Endodermal cell (in vitro differentiated cells): ENCODE measurements at places on chromosomes 16 and 17. TPM values are rescaled to one million over a fixed set of nuclear protein-coding genes. Genes with fewer than 3 reads are reported as not detected.

CSNK2A2 gene
- total RNA-seq: 109 to 114 TPM (median 114 TPM) in 3 replicates

RND2 gene
- total RNA-seq: 55.5 and 56.2 TPM in 2 replicates

HAS3 gene
- total RNA-seq: 4.1 and 4.7 TPM in 2 replicates

NTN3 gene
- total RNA-seq: 0.62 to 1.6 TPM (median 0.63 TPM) in 3 replicates

NPIPA2 gene
- 11.0 and 11.9 TPM in 2 replicates for total RNA-seq

SRSF2 gene
- 307 and 323 TPM in 2 replicates for total RNA-seq

NOG gene
- total RNA-seq: 2.0 to 22.3 TPM (median 2.3 TPM) in 3 replicates

CCL8 gene
- total RNA-seq: not detected in 2 replicates

KRTAP4-3 gene
- not detected in 2 replicates for total RNA-seq

HCRT gene
- total RNA-seq: not detected in 2 replicates

MVD gene
- 75.4 and 81.4 TPM in 2 replicates for total RNA-seq

CPNE7 gene
- 1.5 to 2.3 TPM (median 1.7 TPM) in 3 replicates for total RNA-seq

EEF2K gene
- 15.1 to 16.1 TPM (median 15.8 TPM) in 3 replicates for total RNA-seq

RUNDC3A gene
- 1.0 and 1.1 TPM in 2 replicates for total RNA-seq

SPNS2 gene
- 1.2 TPM in 1 of 3 replicates, not detected in the others for total RNA-seq

HS3ST2 gene
- 0.18 and 0.32 TPM in 2 replicates for total RNA-seq

ZFPM1 gene
- 11.6 to 21.5 TPM (median 21.0 TPM) in 3 replicates for total RNA-seq

MYL4 gene
- total RNA-seq: 15.5 to 19.5 TPM (median 17.0 TPM) in 3 replicates

ARMC7 gene
- total RNA-seq: 26.6 and 27.7 TPM in 2 replicates

ADAMTS18 gene
- 6.4 to 7.9 TPM (median 7.3 TPM) in 3 replicates for total RNA-seq

SLC13A2 gene
- not detected in 3 replicates for total RNA-seq

ABCC12 gene
- 0.35 and 1.1 TPM in 2 replicates for total RNA-seq

ATP2A1 gene
- total RNA-seq: 3.8 and 4.7 TPM in 2 replicates

CACNG1 gene
- not detected in 2 replicates for total RNA-seq

TPSAB1 gene
- not detected in 3 replicates for total RNA-seq

KRTAP9-2 gene
- total RNA-seq: not detected in 3 replicates

AOC3 gene
- total RNA-seq: 1.9 to 3.0 TPM (median 2.0 TPM) in 3 replicates

CCDC200 gene
- not detected in 3 replicates for total RNA-seq

WSCD1 gene
- 6.5 and 10.5 TPM in 2 replicates for total RNA-seq

TUBD1 gene
- 12.7 to 24.1 TPM (median 20.2 TPM) in 3 replicates for total RNA-seq

RASL10B gene
- 19.2 to 33.2 TPM (median 31.9 TPM) in 3 replicates for total RNA-seq

TRIM65 gene
- total RNA-seq: 27.4 and 27.8 TPM in 2 replicates

MILR1 gene
- not detected in 2 replicates for total RNA-seq

ZNF469 gene
- total RNA-seq: 4.7 to 5.2 TPM (median 5.1 TPM) in 3 replicates

GAS2L2 gene
- total RNA-seq: 0.17 TPM in 1 of 3 replicates, not detected in the others

UMOD gene
- total RNA-seq: not detected in 3 replicates

C16orf92 gene
- not detected in 3 replicates for total RNA-seq

PARN gene
- total RNA-seq: 36.9 to 45.7 TPM (median 41.5 TPM) in 3 replicates

OR1A1 gene
- not detected in 2 replicates for total RNA-seq

ADCY7 gene
- total RNA-seq: 21.7 to 39.7 TPM (median 37.2 TPM) in 3 replicates

TCAP gene
- total RNA-seq: 1.4 to 2.3 TPM (median 1.9 TPM) in 3 replicates

TPSG1 gene
- total RNA-seq: not detected in 3 replicates

NFE2L1 gene
- 118 and 122 TPM in 2 replicates for total RNA-seq

DNAH3 gene
- 0.36 and 0.40 TPM in 2 replicates for total RNA-seq

KRTAP9-8 gene
- not detected in 3 replicates for total RNA-seq

TMEM92 gene
- total RNA-seq: 34.8 and 35.8 TPM in 2 replicates

TMC6 gene
- total RNA-seq: 127 and 149 TPM in 2 replicates

CDYL2 gene
- 12.7 and 12.8 TPM in 2 replicates for total RNA-seq

AOC2 gene
- total RNA-seq: 2.8 and 3.8 TPM in 2 replicates

TEKT3 gene
- 0.75 to 2.4 TPM (median 1.1 TPM) in 3 replicates for total RNA-seq

KLHL36 gene
- total RNA-seq: 38.8 and 44.2 TPM in 2 replicates

TNFSF13 gene
- total RNA-seq: 3.0 to 4.6 TPM (median 4.2 TPM) in 3 replicates

USP7 gene
- total RNA-seq: 96.1 to 126 TPM (median 114 TPM) in 3 replicates
